Stimulated activated CD4-positive, alpha-beta T cell treated with anti-CD3 and anti-CD28 coated beads, Interleukin-1b, Interleukin-23, amount 100 ng/mL, for 48 hours (primary cell): ENCODE measurements at places on chromosomes 4 and X.

GRCh38 chr4:86315579-86315978 is 44.3 kb downstream of the MAPK10 start:
- no peak for DNase-seq

GRCh38 chr4:135269125-135269890 is 1067.7 kb upstream of the PABPC4L start:
- no peak for DNase-seq

- DNase-seq = no peak
Measured at GRCh38 chr4:170014359-170015011, 11.7 kb downstream of the MFAP3L start.

GRCh38 chr4:76212851-76213414 is 691 bp downstream of the SCARB2 start:
- peak; percentile 24 for DNase-seq

DNA sequence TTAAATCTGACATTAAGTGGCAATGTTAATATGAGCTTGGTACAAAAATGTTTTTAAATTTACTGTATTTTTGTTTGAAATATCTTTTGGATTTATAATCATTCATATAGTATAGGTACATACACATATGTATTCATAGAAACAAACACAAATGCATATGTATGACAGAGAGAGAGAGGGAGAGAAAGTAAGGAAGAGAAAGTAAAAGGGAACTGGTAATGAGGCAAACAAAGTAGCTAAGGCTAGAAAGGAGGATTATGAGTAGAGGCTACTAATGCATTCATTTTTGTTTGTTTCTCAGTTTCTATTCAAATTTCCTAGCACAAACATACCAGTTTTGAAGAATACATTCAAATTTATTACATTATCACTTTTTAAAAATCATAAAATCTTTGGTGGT is 132.4 kb downstream of the GLRA3 start:
- no peak for DNase-seq

GRCh38 chrX:118178450-118178849 is 61.8 kb upstream of the KLHL13 start:
- no peak for DNase-seq

DNA sequence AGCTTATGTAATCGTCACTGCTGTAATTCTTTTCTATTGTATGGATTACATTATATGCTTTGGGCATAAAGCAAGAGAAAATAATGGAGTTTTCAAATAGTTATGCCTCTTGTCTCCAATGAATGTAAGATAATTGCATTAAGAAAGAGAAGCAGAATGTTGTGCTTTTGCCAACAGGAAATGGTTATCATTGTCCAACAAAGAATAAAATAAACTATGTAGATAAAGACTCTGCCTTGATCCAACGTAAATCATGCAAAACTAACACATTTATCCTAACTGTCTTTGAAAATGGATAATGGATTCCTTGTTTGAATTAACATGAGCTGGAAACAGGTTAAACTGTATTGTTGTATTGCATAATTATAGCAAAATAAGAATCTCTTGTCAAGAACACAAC is 1709.0 kb downstream of the PCDH7 start:
- DNase-seq = no peak
